Activated T-helper 1 cell treated with anti-CD3 and anti-CD28 coated beads, Interleukin-2, amount 50 U/mL, for 16 hours (primary cell): ENCODE measurements at places on chromosomes 2 and 18.

- no peak for DNase-seq
These were observed 686.7 kb downstream of the NYAP2 start for GRCh38 chr2:226086190-226086589.

GRCh38 chr2:203578759-203579643, 43.9 kb upstream of the RAPH1 start:
- no peak for DNase-seq

GRCh38 chr2:28749526-28749925, 2.1 kb upstream of the PPP1CB start:
- no peak for DNase-seq

- DNase-seq: no peak
These were observed 3.7 kb upstream of the SERTAD2 start for GRCh38 chr2:64657411-64657810.

DNA sequence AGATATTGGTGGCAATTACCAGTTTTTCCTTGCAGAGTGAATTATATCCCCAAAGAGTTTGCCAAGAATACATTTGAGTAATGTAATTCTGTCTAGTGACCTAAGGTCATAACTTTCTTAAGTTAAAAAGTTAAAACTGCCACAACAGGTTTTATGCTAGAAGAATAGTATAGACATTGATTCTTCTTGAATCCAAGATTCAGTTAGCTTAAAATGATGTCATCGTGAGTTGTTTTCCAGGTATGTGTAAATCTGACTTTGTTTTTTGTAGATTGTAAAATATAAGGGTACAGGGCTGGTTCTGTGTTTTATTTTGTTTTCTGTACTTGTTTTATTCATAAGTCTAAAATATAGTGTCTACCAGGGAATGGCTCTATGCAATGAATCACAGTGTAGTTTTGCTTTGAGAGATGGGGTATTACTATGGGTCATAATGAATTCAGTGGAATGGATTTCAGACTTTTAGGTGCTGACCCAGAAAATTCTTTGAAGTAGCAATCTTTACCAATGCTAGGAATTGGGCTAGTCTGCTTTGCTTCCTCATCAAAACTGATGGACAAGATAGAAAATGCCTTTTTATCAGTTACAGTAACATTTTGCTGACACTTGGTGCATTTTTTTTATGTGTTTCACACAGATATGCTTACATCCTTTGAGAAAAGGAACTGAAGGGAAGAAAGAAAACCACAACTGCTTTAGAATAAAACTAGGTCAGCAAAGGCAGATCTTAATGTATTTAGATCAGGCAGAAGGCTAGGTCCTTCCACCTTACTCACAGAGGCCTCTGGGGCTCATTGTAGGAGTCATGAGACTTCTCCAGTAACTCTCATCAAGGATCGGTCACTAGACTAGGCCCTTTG, 20.8 kb upstream of the MGAT5 start:
- DNase-seq: no peak

DNA sequence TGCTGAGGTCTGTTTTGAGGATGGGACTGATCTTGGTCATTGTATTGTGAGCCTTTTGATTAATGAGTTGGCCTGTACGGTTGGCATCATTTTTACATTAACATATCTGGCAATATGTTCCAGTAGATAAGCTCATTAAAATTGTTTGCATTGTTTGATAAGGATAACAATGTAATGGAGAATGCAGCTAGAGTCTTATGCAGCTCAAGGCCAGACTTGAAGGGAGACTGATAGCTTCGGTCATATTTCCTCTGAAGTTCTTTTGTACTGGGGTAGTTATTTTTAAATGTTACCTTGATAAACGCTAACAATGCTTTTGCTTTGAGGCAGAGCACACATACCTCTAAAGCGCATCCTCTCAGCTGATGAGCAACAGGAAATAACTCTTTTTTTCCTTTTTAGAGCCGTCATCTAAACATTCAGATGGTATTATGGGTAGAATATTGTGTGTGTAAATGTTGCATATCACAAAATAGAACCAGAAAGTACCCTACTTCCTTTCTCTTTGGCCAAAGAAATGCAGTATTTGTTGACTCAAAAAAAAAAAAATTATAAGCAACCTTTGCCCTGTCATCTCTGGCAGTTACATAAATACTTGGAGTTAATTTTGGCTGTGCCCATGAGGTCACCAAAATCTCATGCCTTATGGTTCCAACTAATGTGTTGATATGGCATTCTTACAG, 1.3 kb downstream of the MAPRE2 start:
- no peak for DNase-seq

DNA sequence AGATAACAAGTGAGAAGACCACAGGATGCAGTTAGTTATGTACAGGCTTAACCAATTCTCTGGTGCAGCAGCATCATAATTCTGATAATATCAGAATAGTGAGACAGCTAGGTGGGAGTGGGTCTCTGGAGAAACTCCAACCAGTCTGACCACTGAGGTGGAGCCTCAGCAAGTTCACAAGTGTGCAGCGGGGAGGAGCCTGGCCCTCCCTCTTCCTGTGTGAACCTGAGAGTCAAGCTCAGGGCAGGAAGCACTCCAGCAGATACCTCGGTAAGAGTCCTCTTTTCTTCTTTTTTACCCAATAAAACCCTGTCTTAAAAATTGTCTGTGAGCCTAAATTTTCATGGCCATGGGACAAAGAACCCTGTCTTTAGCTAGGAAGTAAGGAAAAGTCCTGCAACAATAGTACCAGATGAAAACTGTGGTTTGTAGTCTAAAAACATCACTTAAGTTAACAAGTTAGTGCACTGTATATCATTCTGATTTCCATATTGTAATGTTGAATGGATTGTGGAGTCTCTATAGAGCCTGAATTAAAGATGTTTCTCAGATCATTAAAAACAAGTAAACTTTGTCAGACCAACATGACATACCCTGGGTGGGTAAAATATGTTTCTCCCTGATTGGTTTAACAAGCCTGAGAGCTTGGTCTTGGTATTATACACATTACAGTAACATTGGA, 370.8 kb downstream of the TMEM182 start:
- DNase-seq: no peak

- no peak for DNase-seq
These were observed 448.6 kb downstream of the BCL11A start for GRCh38 chr2:60104514-60105505.

GRCh38 chr18:63936932-63937393, 12.1 kb upstream of the HMSD start:
- no peak for DNase-seq

DNA sequence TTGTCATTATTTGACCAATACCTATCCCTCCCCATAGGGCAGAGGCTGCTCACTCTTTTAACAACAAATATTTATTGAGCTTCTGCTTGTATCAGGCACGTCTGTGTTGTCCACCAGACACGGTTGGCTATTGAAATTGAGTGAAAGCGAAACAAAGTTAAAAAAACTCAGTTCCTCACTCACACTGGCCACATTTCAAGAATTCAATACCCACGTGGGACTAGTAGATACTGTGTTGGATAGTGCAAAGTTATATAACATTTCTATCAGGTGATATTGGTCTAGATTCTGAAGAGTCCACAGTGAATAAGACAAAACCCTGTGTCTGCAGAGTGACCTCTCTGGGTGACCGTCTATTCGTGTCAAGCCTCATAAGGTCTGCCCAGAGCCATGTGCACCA, 43.9 kb upstream of the GALR1 start:
- no peak for DNase-seq

GRCh38 chr2:135074216-135074615, 22.1 kb downstream of the RAB3GAP1 start:
- DNase-seq: no peak

DNA sequence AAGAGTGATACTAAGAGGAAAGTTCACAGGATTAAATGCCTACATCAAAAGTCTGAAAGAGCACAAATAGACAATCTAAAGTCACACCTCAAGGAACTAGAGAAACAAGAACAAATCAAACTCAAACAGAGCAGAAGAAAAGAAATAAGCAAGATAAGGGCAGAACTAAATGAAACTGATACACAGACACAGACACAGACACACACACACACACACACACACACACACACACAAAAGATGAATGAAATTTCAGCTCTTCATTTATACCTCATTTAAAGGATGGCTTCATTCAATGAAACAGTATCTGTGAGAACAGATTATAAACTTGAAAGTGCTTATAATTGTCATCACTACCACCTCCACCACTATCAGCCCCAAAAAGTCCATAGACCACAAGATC, 428.9 kb downstream of the MBD2 start:
- DNase-seq: no peak

DNA sequence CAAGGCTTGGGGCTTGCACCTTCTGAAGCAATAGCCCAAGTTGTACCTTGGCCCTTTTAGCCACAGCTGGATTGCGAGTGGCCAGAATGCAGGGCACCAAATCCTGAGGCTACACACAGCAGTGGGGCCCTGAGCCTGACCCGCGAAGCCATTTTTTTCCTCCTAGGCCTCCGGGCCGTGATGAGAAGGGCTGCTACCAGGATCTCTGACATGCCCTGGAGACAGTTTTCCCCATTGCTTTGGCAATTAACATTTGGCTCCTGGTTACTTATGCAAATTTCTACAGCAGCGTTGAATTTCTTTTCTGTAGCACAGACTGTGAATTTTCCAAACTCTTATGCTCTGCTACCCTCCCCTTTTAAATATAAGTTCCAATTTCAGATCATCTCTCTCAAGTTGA, 54.5 kb downstream of the MOCOS start:
- no peak for DNase-seq
